HepG2 (cell line): ENCODE measurements at places on chromosomes 5 and 9. TPM values are rescaled to one million over a fixed set of nuclear protein-coding genes. Genes with fewer than 3 reads are reported as not detected.

GRXCR2 gene
- not detected in 2 replicates for total RNA-seq

DNA sequence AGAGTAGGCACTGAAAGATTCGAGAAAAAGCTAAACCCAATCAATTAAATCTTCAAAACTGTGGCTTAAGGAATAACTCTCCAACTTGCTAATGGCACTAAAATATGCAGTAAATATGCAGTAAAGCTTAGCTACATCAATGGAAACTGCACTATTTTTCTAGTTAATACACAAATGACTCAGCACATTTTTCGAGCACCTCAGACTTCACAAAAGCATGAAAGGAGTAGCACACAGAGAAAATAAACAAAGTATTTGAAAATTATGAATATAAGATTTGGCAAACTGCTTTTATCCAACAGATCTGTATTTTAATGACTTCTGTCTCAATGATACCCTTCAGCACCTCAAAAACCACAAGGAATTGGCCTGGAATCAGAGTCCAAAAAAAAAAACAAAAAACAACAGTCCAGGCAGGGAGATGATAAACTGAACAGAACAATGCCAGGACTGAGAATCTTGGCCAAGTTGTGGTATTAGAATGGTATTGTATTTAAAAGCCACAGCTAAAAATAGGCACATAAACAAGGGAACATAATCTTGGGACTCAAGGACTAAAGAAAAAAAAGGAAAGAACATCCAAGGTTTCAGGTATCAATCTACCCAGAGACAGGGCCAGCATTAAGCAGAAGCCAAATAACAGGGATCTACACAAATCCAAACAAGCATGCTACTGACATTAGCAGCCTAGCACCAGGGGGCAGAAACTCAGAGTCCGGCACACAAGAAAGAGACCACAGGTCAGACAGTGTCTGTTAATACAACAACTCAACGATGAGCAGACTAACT lies 21.4 kb downstream of the TMEM245 start:
- peaks cover 39% of the 10 kb centered on the region for H3K36me3 ChIP-seq
- H3K4me1 ChIP-seq = peaks cover 67% of the 10 kb centered on the region
- H3K4me3 ChIP-seq = no peak overlapping the region
- peak overlapping the region; percentile 43 for H3K27ac ChIP-seq
- peak; percentile 68 for DNase-seq
- no peaks in the 10 kb centered on the region for H3K27me3 ChIP-seq

- no peak for DNase-seq
- H3K4me3 ChIP-seq = no peak overlapping the region
- H3K27me3 ChIP-seq = no peaks in the 10 kb centered on the region
Observed at GRCh38 chr9:32371679-32372078, 12.8 kb upstream of the ACO1 start.

SLC36A3 gene
- total RNA-seq = not detected in 2 replicates
